ENCODE measurements at places on chromosomes 1 and 21.
A peak's percentile ranks its signal among the peaks of the same experiment; 100 is the strongest.

GRCh38 chr1:110021285-110021684 lies 13.1 kb upstream of the STRIP1 start:
- DNase-seq: no peak

DNA sequence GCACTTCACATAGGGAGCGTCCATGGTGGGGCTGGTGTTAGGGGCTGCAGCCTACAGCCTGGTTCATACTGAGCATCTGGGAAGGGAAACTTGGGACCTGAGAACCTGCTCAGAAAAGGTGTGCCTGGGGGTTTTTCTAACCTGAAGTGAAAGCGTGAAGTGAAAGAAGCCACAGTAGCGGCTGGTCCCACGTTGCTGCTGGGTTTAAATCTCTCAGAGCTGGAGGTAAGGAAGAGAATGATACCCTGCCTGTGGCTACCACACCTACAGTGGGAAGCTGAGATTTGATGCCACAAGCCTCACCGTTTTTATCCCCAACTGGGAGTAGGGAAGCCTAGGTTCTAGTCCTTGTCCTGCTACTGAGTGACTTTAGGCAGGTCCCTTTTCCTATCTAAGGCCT lies 21.0 kb upstream of the FUCA1 start:
- DNase-seq: no peak

- no peak for DNase-seq
Observed at GRCh38 chr1:23741609-23742008, 1.7 kb upstream of the ELOA start.

- DNase-seq: peak; percentile 44
Observed at GRCh38 chr1:152777510-152778137, 2.7 kb downstream of the LCE1F start.

GRCh38 chr21:31088474-31088751 lies 50.1 kb upstream of the KRTAP19-8 start:
- DNase-seq: no peak

GRCh38 chr1:246734866-246735265 lies 10.7 kb downstream of the SCCPDH start:
- no peak for DNase-seq

DNA sequence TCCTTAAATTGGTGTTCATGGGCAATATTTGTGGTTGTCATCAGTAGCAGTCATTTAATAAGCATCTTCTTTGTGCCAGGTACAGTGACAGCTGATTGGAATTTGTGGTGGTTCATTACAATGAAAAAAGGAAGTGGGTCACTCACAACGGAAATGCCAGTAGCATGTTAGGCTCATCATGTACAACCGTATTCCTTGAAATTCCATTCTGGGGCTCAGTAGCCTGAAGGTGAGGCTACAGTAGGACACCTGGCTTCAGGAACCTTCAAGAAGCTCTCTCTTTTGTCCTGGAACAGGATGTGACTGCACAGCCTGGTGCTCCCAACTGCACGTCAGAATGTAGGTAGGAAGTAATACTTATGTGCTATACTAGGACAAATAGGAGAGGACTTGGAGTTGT lies 93.9 kb downstream of the ST3GAL3 start:
- no peak for DNase-seq

DNA sequence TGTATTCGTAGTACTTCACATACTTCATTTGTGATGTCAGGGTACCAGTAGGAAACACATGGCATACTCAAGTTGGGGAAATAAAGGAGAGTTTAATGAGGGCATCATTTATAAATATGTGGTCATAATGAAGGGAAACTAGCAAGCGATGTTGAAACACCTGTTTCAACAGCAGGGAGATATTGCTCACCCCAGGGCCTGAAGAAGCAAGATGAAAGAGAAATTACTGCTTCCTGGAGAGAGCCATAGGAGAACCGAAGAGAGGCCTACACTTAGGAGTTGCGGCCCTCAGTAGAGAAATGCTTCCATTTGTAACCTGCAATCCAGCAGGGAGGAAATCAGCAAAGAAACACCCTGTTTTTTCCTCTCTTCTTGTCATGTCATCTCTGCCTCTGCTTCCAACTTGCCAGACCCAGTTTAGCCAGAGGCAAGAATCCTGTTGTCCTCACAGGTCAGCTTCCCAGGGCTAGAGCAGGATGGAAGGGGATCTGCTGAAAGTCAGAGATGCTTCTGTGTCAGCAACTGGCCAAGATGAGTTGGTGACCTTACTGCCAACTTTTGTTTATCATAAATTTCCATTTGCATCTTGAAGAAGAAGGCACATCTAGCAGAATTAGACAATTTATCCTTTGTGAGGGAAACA lies 67.6 kb upstream of the TSPAN2 start:
- DNase-seq: no peak

DNA sequence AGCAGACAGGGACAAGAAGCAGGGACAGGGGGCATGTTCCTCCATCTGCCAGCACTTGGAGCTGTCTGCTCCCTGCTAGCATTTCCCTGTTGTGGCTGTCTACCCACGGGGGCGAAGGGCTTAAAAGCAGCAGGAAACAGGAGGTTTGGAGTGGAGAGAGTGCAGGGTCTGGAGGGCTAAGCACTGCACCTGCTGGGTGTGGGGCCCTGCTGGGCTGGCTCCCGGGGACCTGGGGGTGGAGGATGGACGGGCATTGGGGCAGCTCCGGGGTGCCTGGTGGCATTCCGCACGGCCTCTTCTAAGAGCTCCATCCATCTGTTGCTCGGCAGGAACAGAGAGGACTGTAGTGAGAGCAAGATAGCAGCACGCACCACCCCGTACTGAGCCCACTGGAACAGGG lies 21.2 kb downstream of the LRRC71 start:
- no peak for DNase-seq

- DNase-seq: no peak
Observed at GRCh38 chr1:217627431-217627830, 3.5 kb downstream of the GPATCH2 start.

DNA sequence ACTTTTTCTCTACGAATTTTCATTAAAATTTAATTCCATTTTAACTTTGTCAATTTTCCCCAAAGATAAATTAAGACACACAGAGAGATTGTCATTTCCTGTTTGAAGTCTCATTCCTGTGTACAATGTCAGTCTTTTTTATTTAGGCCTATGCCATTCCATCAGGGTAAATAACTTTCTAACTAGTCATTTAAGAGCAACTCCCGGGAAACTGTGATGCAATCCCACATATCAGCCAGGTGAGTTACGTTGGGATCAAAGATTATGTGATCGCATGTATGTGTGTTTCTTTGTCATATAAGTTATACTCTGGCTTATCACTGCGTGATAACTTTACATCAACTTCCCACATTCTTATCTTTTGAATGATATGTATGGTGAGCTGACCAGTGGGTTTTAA lies 86.1 kb upstream of the S1PR1 start:
- no peak for DNase-seq

GRCh38 chr21:26115305-26115704 lies 55.3 kb downstream of the APP start:
- no peak for DNase-seq

GRCh38 chr1:117596023-117596720 lies 9.7 kb upstream of the TENT5C start:
- no peak for DNase-seq

GRCh38 chr1:41641475-41641814 lies 157.0 kb upstream of the EDN2 start:
- DNase-seq: no peak

DNA sequence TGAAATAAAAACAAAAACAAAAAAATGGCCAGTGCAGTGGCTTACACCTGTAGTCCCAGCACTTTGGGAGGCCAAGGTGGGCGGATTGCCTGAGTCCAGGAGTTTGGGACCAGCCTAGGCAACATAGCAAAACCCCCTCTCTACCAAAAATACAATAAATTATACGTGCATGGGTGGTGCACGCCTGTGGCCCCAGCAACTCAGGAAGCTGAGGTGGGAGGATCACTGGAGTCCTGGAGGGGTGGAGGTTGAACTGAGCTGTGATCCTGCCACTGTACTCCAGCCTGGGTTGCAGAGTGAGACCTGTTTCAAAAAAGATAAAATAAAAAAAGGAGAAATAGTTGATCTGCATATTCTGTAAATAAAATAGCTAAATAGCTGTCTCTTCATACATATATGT lies 41.2 kb downstream of the HS2ST1 start:
- no peak for DNase-seq

DNA sequence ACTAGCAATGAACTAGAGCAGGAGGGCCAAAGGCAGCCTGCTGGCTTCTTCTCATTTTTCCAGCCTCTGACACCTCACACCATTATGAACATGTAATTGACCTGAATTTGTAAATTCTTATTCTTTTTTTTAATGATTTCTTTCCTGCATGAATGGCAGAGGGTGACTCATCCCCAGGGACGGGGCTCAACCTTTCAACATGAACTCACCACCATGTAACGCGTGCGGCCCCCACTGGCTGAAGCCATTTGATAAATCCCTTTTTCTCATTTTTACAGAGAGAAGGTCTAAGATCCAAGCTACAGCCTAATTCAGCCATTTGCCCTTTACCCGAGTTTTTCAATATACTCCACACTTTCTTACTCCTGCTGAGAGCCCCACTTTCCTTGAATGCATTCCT lies 9.3 kb upstream of the ETS2 start:
- no peak for DNase-seq

DNA sequence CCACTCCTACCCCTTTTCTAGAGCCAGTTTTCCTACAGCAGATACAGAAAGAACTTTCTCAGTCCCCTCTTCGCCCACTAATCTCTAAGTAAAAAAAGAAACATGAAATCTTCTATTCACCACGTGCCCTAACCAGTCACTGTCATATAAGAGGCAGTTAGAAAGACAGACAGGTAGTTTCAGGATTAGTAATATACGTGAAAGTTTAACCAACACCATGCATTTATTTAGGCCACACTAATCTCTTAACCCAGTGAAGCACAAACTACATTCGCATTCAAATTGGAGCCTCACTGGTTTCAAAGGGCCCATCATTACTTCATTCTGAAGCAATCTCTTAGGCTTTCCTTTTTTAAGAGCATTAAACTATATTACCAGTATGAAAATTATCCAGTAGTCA lies 10.1 kb downstream of the GPATCH2 start:
- DNase-seq: no peak

DNA sequence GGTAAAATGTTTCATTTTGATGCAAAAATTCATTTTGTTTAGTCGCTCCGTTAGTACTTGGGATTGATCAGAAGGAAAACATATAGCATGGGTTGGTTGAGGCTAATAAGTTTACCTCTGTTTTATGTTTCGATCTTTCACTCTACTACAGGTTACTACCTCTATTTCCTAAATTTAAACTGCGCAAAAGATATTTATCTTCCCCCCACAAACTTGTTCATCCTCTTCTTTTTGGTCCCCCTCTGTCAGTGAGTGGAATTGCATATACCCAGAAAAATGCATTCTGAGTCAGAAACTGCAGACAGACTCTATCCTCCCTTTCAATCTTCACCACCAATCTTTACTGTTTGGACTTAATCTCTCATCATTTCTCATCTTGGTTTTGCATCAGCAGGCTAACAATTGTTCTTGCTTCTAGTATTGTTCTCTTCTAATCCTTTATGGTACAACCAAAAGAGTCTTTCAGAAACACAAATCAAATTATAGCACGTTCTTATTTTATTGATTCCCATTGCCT lies 316.0 kb upstream of the ADGRL4 start:
- no peak for DNase-seq

DNA sequence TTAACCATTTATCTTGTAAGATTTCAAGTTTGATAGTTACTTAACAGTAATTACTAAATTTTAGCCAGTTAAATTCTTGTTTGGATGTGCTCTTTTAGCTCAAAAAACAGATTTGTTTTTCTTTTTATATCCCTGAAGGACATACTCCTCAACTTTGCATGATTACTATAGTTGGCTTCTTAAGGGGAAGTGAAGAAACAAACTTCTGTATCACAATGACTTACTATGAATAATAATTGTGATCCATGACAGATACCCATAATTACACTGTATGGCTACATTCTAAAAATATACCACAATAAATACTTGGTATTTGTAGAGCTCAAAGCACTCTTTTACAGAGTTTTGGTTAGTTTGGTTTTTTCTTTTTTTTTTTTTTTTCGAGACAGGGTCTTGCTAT lies 55.8 kb downstream of the IARS2 start:
- DNase-seq: no peak

- DNase-seq: no peak
Observed at GRCh38 chr1:36842448-36842847, 191.9 kb downstream of the GRIK3 start.

DNA sequence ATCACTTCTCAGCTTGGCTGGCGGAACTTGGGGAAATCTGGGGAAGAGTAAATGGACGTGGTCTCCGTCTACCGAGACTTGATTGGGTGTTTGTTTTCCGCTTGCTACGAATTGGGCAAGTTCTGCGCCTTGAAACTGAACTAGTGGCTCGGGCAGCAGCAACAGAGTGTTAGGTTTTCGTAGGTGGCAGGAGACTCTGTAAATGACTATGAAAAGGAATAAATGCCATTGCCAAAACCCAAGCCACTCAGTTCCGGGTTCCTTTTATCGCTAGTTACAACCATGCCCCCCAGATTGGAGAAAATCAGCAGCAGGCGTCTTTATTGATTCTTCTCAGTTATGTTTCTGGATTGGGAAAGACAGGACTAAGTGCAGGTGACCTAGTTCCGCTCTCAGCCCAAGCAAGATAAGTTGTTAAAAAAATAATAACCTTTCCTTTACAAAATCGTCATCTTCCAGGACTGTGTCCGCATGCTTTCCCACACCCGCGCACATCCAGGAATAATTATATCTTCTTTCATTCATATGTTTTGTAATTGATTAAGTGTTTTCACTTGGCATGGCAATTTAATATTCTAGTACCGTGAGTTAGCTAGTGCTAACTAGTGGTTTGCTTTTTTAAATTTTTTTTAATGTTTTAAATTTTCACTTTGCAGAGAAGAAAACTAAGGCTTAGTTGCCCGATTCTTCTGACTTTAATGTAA lies 3.4 kb downstream of the LHX9 start:
- no peak for DNase-seq

DNA sequence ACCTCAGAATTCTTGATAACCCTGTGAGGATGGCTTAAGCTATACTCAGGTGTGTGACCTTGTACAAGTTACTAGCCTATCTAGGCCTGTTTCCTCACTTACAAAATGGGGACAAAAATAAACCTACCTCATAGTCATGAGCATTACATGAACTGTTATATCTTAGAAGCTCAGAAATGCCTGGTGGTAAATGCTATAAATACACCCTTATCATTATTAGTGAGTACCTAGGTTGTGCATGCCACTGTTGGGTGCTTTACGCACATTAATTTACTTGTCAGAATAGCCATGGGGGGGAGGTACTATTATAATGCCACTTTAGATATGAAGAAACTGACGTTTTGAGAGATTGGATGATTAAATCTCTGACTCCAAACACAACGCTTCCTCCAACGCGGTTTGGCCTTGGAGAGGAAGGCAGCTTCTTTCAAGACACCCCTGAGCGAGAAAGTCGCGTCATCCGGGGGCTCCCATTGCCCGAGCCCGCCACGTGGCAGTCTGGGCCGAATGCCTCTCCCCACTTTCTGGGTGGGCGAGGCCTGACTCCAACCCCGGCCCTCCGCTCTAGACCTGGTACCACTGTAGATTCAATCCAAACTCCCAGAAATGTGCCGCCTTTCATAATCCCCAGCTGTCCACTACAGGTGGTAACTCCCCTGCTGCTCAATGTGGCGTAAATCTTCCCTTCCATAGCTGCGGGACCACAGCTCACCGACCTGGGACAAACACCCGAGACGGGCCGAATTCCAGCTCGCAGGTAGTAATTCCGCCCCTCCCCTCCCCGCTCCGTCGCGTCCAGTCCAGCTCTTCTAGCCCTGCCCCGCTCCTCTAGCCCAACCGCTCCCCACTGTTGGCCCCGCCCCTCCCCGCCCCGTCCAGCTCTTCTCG lies 771 bp upstream of the RAD54L start:
- DNase-seq: peak; percentile 93

Measured in HuH-7 (cell line).